ENCODE measurements at places on chromosomes 3 and 15.

DNA sequence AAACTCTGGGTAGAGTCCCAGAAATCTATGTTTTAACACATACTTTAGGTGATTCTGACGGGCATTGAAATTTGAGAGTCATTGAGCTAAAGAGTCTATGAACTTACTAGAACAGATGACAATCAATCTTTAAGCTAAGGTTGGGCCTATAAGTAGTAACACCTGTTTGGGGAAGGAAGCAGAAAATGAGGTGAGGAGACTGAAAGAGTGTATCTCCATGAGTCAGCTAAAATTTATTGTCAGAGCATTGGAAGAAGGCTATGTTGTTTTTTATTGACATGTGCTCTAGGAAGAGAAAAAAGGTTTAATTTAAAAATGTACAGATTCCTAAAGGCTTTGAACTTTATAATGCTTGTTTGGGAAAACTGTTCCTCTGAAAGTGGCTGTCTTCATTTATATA lies 42.9 kb downstream of the TPRG1 start:
- DNase-seq, result no peak

GRCh38 chr15:47715856-47716445 lies 1.4 kb upstream of the SEMA6D start:
- DNase-seq, result no peak

- DNase-seq, result no peak
Measured at GRCh38 chr3:35088943-35089342, 550.4 kb upstream of the ARPP21 start.

DNA sequence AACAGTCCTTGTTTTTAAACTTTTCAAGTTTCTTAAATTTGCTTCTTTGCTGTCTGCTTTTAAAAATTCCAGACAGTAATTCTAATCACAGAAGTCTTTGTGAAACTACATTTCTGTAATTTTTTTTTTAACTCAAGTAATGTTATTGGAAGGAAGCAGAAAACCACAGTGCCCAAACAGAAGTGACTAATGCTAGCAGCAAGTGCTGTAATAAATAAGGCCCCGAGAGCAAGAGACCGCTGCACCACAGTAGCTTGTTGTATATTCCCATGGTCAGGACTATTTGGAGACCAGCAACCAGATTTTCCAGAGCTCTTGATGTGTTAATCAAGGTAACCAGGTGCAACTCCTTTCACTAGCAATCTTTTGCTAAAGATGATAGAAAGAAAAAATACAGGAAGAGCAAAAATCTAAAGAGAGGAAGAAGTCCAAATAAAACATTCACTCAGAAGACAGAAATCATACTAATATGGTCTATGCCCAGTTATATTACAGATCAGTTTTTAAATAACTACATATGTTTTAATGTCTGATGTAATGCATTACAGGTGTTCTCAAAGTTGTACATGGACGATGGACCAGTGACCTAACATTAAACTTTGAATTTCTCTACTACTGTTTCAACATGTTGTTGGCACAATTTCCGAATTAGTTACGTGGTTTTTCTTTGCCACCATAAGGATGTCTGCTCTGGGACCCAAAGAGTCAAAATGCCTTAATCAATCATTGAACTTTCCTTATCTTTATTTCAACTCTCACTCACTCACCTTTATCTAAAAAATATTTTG lies 36.4 kb downstream of the WWTR1 start:
- no peak for DNase-seq

GRCh38 chr3:6089780-6090179 lies 771.1 kb upstream of the GRM7 start:
- DNase-seq, result no peak

DNA sequence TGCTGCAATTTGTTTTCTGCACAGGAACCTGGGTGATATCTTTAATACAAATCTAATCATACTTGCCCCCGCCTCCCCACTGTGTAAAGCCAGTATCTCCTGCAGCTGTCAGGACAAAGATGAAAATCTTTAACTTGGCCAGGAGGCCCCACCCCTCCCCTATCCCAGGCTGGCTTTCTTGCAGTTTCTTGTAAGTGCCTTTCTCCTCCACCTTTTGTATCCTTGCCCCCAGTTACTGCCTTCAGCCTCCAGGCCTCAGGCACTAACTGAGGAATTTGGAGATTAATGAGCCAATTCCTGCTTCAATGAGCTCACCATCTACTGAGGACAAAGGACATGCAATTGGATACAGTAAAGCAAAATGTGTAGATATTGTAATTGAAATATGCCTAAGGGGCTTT lies 6.5 kb downstream of the GCSAM start:
- no peak for DNase-seq

GRCh38 chr3:183815563-183815940 lies 9.8 kb downstream of the MAP6D1 start:
- no peak for DNase-seq

GRCh38 chr15:80162059-80162554 lies 9.3 kb downstream of the FAH start:
- DNase-seq, result no peak

DNA sequence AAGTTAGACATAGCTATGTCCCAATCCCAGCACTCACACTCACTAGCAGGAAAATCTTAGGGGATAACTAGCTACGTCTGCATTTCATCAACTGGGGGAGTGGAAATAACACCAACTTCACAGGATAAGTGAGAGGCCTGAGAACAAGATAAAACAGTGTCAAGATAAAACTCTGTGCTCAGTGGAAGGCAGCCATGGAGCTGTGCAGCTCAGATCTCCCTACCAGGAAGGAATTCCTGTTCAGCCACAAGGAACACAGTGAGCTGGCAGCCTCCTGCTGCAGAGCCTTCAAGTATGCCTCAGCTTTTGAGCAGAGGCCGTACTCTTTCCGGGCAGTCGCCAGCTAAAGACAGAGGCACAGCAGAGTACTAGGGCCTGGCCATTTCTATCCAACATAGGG lies 115.8 kb upstream of the TOPAZ1 start:
- DNase-seq, result no peak

- DNase-seq, result no peak
Measured at GRCh38 chr3:56059731-56060130, 408.5 kb downstream of the ERC2 start.

GRCh38 chr15:67156426-67156825 lies 91.0 kb downstream of the SMAD3 start:
- DNase-seq, result no peak

DNA sequence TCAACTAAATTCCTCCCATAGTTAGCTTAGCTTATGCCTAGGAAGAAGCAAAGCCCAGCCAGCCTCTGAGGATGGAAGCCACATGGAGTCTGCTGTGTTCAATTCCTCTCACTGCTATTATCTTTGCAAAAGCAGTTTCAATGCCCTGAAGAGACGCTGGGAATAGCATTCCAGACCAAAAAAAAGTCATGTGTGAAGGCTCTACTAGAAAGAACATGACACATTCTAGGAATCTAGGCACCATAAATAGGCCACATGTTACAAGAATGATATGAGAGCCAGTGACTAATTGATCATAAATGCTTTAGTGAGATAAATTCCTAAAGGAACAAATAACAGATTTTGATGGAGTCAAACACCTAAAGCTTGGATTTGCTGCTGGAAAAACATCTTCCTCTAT lies 800.8 kb downstream of the TUSC7 start:
- DNase-seq, result no peak

GRCh38 chr3:66425576-66426114 lies 75.2 kb downstream of the LRIG1 start:
- no peak for DNase-seq

Data from SIG-M5 (cell line).